SK-MEL-5 (cell line): ENCODE measurements at places on chromosomes 12 and 14. TPM values are rescaled to one million over a fixed set of nuclear protein-coding genes. Genes with fewer than 3 reads are reported as not detected.

ETFBKMT gene
- 3.6 and 3.9 TPM in 2 replicates for total RNA-seq

DNA sequence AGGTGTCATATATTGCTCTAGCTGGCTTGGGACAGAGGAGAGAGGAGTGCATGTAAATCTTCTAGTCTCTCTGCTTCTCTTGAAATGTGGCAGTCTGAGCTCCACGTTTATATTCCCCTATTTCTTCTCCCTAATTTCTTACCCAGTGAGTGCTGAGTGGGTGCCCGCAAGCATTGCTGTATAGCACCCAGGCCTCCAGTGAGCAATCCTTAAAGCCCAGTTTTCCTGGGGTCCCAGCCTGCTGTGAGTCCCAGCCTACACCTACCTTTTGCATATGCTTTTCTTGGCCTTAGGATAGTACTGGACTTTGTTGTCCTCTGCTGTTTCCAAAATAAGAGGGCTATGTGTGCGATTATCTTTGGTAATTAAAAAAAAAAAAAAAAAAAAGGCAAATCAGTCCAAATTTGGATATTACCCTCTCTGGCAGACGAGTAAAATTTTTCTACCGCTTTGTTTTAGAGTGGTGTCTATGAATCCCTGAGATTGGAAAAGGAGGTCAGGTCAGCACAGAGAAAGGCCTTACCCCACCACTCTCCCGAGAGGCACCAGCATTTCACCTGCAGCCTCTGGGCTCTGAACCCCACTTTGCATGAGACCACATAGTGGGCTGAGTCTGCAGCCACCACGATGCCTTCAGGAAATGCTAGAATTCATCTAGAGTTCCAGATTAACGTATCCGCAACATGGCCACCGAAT is 1.1 kb downstream of the MGST1 start:
- DNase-seq = no peak

FOXA1 gene
- total RNA-seq = 0.05 TPM in 1 of 2 replicates, not detected in the other

GRCh38 chr12:93127107-93127560 is 198.0 kb upstream of the EEA1 start:
- no peak for DNase-seq

DNA sequence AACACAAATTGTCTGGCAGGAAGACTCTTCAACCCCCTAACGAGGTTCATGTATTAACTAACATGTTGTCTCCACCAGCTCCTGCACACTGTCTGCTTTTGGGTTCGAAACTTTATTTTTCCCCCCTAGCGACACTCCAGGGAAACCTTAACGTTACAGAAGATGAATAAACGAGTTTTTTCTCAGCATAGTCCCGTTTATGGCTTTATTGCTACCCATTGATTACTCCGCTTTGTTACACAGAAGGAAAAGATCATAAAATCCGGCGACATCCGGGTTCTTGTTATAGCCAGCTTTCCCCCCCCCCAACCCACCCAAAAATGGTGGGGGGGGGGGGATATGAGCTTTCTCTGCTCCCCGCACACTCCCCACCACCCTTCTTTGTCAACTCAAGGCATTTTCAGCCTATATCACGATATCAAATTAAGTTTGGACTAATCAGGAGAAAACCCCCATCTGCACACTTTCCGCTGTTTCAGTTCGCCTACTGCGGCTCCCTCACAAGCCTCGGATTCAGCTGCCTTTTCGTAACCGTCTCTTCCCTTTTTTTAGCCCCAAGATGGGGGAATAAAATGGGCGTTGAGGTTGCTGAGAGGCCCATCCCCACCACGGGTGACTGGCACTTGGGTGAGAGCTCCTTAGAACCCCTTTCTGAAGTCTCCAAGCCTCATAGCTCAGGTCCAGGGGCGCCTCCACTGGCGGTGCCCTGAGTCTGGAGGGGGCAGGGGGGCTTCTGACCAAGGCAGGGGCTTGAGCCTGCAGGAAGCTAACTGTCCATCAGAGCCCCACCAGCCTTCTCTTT is 1.4 kb upstream of the HOXC6 start:
- no peak for DNase-seq

GRCh38 chr12:80912901-80913770 is 24.6 kb downstream of the LIN7A start:
- DNase-seq = peak; percentile 6

DNA sequence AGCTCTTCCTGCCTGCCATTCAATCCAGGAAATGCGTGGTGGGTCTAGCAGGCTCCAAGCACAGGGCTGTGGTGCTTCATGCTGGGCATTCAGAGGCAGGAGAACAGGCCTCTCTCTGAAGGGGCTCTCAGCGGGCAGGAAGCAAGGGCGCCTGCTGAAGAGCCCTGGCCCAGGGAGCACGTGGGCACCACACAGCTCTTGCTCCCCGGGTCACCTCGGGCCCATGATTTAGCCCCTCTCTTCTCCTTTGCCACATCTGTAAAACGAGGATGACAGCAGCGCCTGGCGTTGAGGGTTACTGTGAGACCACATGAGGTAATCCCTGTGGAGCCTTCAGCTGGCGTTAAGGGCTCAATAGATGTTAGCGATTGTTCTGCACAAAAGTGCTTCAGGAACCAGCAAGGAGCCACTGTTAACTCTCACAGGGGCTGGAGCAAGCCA is 37.6 kb upstream of the SPTLC2 start:
- no peak for DNase-seq

WSCD2 gene
- not detected in 2 replicates for total RNA-seq

DNA sequence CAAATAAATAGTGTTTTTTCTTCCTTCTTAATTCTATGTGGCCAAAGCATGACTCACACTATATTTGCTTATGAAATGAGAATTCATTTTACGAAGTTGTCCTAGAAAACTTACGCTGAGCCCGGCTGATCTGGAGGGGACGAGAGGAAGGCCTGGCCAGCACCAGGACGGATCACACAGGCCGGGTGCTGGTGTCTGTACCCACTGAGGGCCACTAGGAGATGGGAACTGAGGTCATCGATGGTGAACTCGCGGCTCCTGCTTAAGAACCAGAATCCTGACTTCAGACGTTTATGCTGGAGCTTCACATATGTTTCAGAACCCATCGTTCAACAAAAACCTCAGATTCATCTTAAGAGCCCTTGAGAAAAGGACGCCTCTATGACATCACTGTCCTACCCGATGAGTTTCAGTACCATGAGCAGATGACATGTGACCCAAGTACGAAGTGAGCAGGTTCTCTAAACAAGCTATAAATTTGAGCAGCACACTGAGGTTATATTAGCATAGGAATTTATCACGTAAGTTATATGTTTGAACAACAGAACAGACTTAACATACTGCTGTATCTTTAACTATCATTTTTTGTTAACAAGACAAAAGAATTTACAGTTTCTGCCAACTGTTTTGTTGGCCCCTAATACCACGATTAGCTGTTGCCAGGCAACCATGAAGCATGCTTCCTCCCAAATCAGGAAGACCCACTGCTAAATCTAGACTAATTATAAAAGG is 111.9 kb downstream of the FOXN3 start:
- no peak for DNase-seq

DNA sequence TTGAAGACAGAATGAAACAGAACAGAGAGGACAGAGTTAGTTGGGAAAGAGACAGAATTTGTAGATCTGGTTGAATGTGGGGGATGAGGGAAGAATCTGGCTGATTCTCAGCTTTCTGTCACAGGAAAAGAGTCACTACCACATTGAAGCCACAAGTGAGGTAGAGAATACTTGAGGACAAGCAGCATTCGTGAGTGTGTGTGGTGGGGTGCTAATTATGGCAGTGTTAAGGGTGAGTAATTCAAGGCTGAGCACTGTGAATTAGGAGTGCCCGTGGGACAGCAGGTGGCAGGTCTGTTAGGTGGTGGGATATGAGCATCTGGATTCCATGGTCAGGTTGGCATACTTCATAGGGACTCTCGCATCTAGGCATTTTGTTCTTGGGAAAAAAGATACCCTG is 347.4 kb upstream of the PRICKLE1 start:
- DNase-seq = no peak

CEP290 gene
- total RNA-seq = 9.4 and 12.9 TPM in 2 replicates

TULP3 gene
- total RNA-seq = 25.3 and 27.1 TPM in 2 replicates

RIMKLB gene
- total RNA-seq = 29.2 and 33.3 TPM in 2 replicates

PLXNC1 gene
- total RNA-seq = 48.8 and 52.5 TPM in 2 replicates

GRCh38 chr12:80648881-80649280 is 58.6 kb upstream of the MYF6 start:
- DNase-seq = no peak

GRCh38 chr12:15632708-15633107 is 156.5 kb downstream of the EPS8 start:
- no peak for DNase-seq

DNA sequence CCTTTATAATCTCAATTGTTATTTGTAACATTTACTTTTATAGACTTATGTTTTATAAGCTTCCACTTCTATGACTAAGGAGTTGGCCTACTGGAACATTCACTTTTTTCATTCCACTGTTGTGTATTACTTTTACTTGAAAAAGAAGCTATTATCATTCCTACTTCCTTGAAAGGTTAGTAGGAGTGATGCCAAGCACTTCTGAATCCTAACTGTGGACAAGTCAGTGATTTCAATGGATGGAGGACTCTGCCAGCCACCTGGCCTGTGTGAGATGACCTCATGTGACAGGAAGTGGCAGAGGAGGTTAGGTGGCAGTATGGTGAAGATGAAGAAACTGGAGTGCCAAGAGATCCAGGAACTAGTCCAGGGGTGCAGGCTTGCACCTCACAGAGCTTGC is 46.0 kb downstream of the TECPR2 start:
- DNase-seq = no peak

DNA sequence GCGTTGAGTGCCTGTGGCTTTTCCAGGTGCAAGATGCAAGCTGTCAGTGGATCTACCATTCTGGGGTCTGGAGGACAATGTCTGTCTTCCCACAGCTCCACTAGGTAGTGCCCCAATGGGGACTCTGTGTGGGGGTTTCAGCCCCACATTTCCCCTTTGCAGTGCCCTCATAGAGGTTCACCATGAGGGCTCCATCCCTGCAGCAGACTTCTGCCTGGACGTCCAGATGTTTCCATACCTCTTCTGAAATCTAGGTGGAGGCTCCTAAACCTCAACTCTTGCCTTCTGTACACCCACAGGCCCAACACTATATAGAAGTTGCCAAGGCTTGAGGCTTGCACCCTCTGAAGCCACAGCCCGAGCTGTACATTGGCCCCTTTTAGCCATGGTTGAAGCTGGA is 52.9 kb downstream of the PRKCH start:
- DNase-seq = no peak

CACNA2D4 gene
- not detected in 2 replicates for total RNA-seq

GRCh38 chr12:46188170-46188569 is 80.7 kb downstream of the SLC38A1 start:
- DNase-seq = no peak

DNA sequence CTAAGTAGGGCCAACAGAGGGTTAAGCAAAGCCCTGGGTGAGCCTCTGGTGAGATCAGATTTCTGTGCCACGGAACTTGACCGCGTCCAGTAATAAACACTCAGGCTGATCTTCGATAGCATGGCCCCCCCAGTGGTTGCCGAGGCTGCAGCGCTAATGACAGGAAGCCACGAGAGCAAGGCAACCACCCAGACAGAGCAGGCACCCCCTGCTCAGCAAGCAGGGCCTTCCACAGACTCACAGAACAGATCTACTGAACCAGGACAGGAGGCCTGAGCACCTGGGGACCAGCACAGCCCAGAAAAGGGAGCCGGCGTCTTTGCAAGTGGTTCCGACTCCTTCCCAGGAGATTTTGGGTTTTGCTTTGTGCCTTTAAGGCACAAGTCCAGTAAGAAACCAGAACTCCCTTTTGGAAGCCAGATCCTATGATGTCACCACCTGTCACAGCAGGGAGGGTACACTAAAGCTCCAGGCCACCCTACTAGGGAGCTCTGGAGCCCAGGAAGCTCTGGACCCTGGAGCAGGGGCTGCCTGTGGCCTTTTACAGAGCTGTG is 42.3 kb downstream of the BCL11B start:
- DNase-seq = no peak

GRCh38 chr12:77745624-77746023 is 85.1 kb upstream of the NAV3 start:
- DNase-seq = no peak

DNA sequence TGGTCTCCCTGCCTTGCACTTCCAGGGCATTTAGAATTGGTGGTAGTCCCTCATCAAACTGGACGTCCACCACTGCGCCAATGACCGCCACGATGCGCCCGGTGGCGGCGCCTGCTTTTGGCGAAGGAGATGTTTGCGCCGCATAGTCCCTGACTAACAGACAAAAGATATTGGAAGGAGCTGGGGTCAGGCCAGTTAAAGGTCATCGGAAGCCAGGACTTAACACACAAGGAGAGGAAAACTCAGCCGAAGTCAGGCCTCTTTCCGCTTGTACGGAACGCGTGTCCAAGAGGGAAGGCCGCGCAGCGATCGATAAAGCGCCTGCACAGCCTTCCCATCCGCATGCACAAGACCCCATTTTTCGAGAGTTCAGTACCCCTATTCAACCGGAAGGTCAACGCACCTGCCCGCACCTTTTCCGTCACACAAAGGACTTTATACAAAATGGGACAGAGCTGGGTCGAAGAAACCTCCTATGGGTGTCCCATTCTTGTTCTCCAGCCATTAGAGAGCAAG is 525 bp downstream of the ATP5F1B start:
- DNase-seq = no peak

GRCh38 chr12:110874351-110874750 is 27.6 kb downstream of the CCDC63 start:
- DNase-seq = no peak

GRCh38 chr14:81682134-81682533 is 148.5 kb upstream of the SEL1L start:
- DNase-seq = no peak

DNA sequence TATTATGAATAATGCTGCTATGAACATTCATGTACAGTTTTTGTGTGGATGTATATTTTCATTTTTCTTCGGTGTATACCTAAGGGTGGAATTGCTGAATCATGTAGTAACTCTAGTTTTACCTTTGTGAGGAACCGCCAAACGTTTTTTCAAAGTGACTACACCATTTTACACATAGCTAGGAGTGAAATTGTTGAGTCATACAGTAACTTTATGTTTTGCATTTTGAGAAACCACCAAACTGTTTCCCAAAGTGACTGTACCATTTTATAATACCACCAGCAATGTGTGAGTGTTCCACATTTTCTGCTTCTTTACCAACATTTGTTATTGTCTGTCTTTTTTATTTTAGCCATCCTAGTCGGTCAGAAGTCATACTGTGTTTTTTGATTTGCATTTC is 3.1 kb upstream of the TPH2 start:
- DNase-seq = no peak

DNA sequence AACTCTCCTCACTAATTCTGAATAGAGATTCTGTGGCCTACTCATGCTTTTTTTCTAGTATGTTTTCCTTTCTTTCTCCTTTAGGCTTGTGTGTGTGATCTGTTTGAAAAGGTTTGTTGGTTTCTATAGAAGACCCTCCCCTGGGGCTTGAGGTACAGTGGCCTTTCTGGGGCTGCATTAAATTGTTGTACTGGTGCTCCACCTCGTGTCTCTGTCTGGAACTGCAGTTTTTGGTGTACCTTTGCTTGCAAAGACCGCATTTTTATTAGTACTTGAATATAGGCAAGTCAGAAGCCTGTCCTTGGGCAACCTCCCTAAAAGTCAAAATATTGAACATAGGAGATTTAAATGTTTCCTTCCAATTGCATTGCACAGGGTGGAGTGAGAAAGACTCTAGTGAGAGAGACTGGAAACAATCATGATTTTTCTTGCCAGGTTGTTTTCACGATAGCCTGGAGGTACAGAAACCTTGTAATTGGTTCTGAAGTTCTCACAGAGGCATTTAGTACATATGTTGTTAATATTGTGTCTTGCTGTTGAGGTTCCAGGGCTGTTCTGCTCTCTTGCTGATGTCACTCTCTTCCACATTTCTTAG is 39.0 kb downstream of the SLCO1B1 start:
- peak; percentile 74 for DNase-seq

PRB2 gene
- not detected in 2 replicates for total RNA-seq

GRCh38 chr14:20789230-20789813 is 8.3 kb downstream of the RNASE6 start:
- DNase-seq = no peak

GRCh38 chr12:120230326-120230973 is 29.5 kb upstream of the RPLP0 start:
- DNase-seq = peak; percentile 60
